ENCODE measurements at places on chromosomes 12 and 14.

- no peak for DNase-seq
Observed at GRCh38 chr14:96268431-96269358, 12.7 kb downstream of the BDKRB1 start.

DNA sequence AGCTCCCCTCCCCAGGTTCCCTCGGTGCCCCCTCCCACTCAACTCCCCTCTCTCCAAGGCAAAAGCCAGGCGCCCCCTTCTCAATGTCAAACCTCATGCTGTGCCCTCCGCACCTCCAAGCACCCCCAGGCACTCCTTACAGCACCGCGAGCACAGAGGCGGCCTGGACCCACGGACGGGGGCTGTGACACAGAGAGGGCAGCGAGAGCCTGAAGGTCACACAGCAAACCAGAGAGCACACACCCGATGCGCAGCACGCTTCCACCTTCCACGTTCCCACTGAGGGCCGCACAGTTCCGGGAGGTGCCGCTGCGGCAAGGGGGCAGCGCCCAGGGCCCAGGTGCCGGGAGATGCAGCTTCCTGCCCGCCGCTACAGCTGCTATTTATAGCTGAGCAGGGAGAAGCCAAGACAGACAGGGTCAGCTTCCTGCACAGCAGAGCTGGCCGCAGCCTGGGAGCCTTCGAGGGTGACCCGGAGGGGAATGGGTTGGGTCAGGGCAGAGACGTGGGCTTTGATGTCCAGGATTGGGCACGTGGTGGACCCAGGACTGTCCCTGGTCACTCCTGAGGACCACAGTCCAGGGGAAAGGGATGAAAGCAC is 12.9 kb downstream of the NCOR2 start:
- DNase-seq = no peak

GRCh38 chr14:35985474-35986218 is 159.5 kb downstream of the BRMS1L start:
- no peak for DNase-seq

DNA sequence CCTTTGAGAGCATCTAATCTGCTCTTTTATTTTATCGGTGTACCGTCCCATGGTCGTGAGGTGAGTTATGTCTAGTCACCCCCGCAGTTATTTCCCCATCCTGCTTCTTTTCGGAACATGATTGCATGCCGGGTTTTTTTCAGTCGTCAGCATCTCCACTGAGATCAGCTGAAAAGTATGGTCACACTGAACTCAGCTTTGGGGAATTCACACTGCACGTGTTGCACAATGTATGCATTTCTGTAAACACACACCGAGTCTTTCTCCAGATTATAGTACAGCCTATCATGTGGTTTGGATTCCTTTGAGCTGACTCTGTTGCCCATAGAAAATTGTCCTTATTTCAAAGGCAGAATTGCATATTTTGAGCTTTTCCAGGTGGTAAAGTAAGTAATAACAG is 24.6 kb downstream of the PLXNC1 start:
- no peak for DNase-seq

GRCh38 chr12:116050275-116050674 is 227.2 kb downstream of the MED13L start:
- no peak for DNase-seq

GRCh38 chr14:29868000-29868399 is 59.6 kb downstream of the PRKD1 start:
- no peak for DNase-seq

GRCh38 chr14:91068642-91069041 is 8.2 kb upstream of the RPS6KA5 start:
- no peak for DNase-seq

DNA sequence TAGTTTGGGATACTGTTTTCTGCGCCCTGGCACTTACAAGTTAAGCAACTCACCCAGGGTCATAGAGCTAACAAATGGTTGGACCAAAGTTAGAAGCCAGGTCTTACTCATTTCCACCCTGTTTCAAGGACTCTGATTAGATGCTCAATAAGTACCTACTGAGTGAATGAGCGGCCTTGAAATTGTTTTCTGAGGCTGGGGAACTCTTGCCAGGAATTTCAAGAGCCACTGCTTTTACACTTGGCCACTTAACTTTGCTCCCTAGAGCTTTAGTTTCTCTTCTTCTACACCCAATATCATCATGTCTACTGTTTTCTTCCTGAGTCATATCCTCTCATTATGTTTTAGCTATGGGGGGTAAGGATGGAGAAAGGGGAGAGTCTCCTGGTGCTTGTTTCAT is 431.6 kb downstream of the ZFP36L1 start:
- DNase-seq = no peak

DNA sequence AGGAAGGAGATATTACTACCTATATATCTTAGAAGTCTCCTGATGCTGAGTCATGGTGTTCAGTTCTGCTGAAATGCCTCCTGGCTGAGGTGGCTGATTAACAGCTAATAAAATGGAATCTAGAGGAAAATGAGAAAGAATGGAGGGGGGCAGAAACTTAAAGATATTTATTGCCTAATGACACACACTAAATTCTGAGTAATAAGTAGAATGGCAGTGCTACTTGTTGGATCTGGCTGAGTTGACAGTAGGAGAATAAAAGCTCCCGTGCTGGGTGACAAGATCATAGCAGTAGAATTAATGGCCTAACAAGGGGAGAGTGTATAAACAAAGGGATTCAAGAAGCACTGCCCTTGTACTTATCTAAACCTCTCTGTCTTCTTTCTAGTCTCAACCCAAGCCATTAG is 137.5 kb downstream of the CNTN1 start:
- DNase-seq = no peak

GRCh38 chr14:73602994-73603393 is 9.3 kb upstream of the ACOT6 start:
- DNase-seq = no peak

GRCh38 chr12:51837286-51837685 is 11.2 kb downstream of the FIGNL2 start:
- no peak for DNase-seq

DNA sequence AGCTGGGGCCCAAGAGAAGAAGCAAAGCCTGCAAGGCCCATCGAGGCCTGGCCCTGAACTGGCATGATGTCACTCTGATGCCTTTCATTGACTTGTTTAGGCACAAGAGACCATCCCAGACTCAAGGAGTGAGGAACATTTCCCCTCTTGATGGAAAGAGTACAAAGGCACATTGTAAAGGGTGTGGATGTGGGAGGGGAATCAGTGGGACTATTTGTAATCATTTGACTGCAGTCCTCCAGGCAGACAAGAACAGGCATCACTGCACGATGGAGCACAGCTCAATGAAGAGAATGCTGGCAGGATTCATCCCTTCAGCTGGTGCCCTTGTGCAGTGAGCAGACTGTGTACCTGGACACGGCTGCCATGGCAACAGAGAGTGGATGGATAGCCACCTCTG is 87.9 kb downstream of the LGMN start:
- DNase-seq = no peak

- no peak for DNase-seq
Observed at GRCh38 chr14:45679853-45680252, 426.9 kb upstream of the MIS18BP1 start.

GRCh38 chr12:47935184-47935583 is 28.2 kb upstream of the TMEM106C start:
- DNase-seq = no peak

DNA sequence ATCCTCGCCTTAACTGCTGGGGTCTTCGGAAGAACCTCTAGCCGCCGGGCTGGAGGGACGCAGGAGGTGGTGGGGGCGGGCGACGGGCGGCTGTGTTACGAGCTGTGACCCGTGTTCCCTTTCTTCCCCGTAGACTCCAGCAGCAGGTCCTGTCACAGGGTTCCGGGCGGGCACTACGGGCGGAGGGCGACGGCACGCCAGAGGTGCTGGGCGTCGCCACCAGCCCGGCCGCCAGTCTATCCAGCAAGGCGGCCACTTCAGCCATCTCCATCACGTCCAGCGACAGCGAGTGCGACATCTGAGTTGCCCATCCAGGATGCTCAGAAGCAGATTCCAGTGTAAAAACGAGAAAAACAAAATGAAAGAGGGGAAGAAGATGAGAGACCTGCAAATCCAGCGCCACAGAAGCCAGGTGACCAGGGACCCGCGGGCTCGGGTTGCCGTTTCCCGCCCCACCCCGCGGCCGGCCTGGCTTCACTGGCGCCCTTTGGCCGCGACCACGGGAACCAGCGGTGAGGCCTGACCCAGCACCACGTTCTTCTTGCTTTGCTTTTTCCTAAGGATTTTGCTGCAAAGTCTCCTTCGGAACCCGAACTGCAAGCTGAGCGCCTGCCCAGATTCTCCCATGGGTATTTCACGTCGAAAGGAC is 2.1 kb downstream of the SIX6 start:
- DNase-seq = no peak

DNA sequence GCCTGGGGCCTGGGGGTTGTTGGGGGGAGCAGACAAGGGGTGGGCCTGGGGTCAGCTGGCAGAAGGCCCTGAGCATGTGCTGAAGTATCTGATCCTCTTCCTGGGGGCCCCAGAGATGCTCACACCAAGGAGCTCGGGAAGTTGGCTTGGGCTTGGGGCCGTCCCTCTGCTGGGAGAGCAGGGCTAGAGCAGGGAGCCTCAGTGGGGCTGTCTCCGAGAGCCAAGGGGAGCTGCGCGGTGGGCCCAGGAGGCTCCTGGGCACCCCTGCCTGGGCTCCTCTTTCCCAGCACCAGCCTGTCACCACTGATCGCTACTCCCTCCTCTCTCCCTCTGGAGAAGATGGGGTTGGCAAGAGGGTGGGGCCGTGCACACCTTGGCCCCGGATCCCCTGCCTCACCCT is 28.3 kb downstream of the BEGAIN start:
- no peak for DNase-seq

DNA sequence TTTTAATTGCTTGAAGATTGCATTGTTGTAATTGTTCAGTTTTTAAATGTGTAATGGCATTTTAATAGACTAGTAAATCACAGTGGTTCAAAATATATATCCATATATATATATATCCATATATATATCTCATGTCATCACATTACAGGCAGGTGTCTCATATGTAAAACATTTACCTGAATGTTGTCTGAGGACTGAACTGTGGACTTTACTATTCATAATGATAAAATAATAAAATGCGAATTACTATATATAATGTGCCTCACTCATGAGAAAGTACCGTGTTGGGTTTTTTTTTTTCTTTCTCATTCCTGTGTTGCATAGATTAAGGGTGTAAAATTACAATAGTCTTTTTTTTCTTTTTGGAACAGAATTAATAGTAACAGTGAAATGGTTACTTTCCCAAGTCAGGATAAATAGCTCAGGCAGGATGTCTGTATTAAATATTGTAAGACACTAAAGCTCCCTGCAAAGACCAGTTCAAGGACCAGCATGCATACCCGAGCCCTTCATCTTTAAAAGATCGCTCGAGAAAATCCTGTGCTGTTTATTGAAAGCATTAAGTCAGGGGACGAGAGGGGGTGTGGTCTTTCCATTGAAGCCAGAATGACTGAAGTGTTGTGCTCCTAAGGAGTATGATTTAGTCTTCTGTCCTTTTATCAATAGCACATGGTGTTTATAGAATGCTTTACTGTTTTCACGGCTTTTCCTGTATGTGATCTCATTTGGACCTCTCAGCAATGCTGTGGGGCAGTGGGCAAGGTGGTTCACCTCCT is 173.5 kb downstream of the CRADD start:
- no peak for DNase-seq

DNA sequence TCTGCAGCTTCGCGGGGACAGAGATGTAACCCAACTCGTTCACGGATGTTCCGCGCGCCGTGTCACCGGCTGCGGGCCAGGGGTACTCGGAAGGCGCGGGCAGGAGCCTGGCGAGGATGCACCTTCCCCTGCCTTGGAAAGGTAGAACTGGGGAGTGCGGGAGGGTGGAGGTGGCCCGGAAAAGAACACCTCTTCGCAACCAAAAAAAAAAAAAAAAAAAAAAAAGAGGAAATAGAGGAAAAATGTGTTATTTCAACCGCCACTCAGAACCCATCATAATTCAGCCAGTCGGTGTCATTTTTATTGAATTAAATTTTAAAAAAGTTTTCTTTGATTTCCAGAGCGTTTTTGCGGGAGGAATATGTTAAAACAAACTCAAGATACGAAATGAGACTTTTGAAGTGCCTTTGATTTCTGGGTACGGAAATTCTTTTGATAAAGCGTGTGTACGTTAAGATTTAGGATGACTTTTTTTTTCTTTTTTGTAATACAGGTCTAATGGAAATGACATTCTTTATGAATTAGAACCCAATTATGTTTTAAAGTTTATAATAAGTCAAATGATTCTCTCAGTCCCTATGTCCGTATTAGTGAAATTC is 8.9 kb downstream of the CDKN1B start:
- no peak for DNase-seq

GRCh38 chr12:6476489-6476888 is 6.0 kb upstream of the VAMP1 start:
- no peak for DNase-seq

DNA sequence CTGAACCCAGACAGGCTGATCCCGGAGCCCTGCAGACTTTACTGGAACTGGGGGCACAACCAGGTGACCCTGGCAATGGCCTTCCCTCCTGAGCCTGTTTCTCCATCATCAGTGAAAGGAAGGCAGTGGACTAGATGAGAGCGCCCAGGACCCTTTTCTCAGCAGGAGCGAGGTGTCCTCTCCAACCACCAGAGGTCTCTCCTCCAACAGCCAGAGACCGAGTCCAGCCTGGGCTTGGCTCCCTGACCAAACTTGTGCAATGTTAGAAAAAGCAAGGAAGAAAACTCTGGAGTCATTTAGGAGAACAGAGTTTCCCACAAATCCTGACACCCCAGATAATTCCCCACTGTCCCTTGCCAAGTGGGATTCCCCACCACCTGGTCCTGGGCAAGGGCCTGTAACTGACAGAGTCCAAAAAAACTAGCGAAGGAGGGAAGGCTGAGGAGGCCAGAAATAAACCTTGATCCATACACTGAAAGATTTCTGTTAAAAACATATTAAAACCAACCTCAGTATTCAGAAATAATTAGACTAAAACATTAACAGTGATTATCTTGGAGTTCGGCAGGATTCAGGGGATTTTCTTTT is 9.0 kb downstream of the RPS6KL1 start:
- DNase-seq = no peak

- no peak for DNase-seq
Observed at GRCh38 chr12:128819293-128820144, 4.2 kb downstream of the SLC15A4 start.
